ENCODE measurements at places on chromosomes 11 and 22.

- DNase-seq = peak; percentile 46
Measured at GRCh38 chr22:22944268-22944985, 56.8 kb downstream of the IGLL5 start.

DNA sequence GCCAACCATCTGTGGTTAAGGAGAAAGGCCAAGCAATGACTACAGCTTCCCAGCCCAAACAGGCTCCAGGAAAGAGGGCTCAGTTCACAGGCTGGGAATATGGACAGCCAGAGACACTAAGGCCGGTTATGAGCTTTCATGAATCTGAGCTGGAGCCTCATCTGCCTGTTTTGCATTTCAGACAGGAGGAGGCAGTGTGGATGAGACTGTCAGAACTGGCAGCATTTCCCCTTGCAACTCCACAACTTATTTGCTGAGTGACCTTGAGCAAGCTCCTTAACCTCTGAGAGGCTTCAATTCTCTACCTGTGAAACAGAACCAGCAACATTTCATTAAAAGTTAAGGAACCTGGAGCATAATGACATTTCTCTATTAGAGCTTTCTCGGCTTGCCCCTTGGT, 264.0 kb downstream of the ETS1 start:
- DNase-seq = peak; percentile 71

GRCh38 chr11:83648610-83649527, 362.7 kb upstream of the CCDC90B start:
- DNase-seq = no peak

- no peak for DNase-seq
Measured at GRCh38 chr11:105903113-105903512, 118.9 kb downstream of the MSANTD4 start.

GRCh38 chr11:62493801-62494200, 52.8 kb downstream of the AHNAK start:
- no peak for DNase-seq

Data from islet precursor cell (in vitro differentiated cells).